ENCODE measurements at places on chromosomes 1 and 21.

DNA sequence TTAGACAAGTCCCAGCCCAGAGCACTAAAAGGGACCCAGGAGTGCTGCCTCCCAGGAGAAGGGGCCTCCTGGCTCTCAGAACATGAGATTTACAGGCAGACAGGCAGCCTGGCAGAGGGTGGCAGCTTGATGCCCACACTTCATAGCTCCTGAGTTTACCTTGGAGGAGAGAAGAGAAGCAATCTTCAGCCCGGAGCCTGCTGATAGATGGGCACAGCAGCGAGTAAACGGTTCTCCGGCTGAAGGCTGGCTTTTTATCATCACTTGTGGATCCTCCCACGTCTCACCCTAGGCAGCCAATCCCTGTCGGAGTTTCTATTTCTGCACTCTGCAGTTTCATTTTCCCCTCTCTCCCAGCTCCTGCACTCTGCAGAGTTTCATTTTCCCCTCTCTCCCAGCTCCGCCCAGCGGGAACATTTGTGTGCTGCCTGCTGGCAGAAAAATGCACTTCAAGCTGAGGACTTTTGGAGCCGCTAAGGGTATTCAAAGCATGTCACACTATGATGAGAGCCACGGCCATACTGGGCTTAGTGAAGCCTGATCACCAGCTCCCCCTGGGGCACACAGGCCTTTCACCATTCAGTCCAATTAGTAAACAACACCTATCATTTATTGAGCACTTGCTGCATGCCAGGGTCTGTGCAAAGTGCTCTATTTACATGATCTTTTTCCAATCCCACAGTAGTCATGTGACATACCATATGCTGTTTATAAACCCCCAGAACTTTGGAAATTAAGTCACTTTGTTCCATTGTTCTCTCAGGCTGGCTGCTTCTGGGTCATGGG is at the start of gene IFI6:
TSS of gene IFI6 (minus strand) at position 229 of the 786 bp plus-strand sequence. CDS start 2,878 bp downstream, outside the sequence.
- DNase-seq, result peak; percentile 85

- DNase-seq, result no peak
These were observed 5.3 kb downstream of the PTTG1IP start for GRCh38 chr21:44867999-44868700.

DNA sequence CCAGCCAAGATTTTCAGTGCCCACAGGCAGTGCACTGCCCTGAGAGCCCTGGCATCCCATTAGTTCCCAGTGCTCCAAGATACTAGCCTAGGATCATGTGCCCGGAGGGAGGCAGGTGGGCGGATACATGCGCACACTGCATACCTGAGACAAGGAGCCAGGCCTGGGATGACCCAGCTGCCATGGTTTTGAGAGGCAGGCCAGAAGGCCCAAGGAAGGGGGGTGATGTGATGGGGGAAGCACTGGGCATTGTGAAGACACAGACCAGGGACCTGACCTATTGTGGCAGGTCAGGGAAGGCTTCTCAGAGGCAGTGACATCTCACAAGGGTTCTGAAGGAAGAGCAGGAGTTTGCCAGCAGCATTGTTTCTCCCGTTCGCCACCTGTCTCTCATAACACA is 3.6 kb downstream of the ZC3H12A start:
- DNase-seq, result no peak

DNA sequence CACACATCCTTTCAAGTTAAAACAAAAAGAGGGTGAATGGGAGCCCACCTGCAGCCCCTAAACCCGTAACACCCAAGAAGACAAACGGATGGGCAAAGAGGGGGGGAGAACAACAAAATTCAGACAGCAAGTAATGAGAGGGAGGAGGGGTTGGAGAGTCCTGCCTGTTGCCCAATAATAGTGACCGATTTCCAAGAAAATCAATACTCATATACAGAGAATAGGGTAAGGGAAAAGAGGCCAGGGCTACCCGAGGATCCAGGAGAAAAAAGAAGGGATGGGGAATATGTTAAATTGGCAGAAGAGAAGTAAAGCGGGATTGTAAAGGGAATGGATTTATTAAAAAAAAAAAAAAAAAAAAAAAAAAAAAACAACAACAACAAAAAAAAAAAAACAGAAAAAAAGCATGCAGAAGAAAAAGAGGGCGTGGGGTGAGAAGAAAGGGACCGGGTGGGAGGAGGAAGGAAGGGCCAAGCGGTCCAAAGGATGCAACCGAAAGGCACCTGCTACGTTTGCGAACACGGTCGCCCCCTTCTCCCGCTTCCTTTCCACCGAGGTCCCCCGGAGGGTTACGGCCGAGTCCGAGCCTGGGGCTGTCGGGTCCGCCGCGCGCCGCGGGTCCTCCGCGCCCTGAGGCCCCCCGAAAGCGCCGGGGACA is 930 bp downstream of the SLC30A10 start:
- DNase-seq, result no peak

- no peak for DNase-seq
These were observed 4.3 kb downstream of the MFN2 start for GRCh38 chr1:11984576-11984975.

Data from H54 (cell line).